ENCODE measurements at places on chromosomes 11 and 22.

DNA sequence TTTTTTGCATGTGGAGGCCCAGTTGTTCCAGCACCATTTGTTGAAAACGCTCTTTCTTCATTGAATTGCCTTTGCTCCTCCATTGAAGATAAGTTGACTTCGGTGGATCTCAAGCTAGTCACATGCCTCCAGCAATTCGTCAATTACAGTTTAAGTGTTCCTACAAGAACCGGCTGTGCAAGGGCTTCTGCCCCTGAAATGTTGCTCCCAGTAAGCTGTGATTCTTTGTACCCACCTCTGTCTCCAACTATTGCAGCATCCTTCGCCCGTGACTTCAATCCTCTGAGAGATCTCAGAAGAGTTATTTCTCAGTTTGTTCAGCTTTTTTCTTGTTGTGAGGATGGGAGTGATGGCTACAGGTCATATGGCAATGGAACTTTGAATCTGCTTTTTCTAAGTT is 194.2 kb upstream of the B3GAT1 start:
- DNase-seq: no peak

GRCh38 chr11:128898580-128899344 is 7.6 kb downstream of the KCNJ5 start:
- no peak for DNase-seq

DNA sequence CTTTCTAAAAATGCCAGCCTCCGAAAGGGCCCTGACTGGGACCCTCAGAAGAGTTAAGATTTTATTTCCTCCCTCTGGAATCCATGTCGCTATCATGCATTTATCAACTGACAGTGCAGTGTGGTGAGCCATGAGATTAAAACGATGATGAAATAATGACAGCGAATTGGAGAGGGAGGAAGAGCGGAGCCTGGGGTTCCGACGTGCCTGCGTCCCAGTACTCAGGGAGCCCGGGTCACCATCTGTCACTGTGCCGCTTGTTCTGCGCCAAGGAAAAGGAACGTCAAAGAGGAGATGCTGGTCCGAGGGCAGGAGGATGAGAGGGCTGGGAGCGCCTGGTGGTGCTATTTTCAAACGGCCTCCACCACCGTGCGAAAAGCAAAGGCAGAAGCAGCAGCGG is 46.2 kb downstream of the MACROD1 start:
- no peak for DNase-seq

- DNase-seq: peak; percentile 54
These were observed 3.6 kb upstream of the TBC1D22A start for GRCh38 chr22:46758867-46759290.

- DNase-seq: peak; percentile 74
These were observed 673 bp upstream of the MYO7A start for GRCh38 chr11:77127235-77127911.

GRCh38 chr11:88623531-88623930 is 286.0 kb upstream of the CTSC start:
- DNase-seq: no peak

- peak; percentile 41 for DNase-seq
These were observed 19.2 kb downstream of the GLYATL1 start for GRCh38 chr11:58958500-58958899.
